T-helper 22 cell (primary cell): ENCODE measurements at places on chromosomes 16 and 17.

GRCh38 chr17:64148017-64148631 is 18.2 kb upstream of the ERN1 start:
- DNase-seq = no peak

DNA sequence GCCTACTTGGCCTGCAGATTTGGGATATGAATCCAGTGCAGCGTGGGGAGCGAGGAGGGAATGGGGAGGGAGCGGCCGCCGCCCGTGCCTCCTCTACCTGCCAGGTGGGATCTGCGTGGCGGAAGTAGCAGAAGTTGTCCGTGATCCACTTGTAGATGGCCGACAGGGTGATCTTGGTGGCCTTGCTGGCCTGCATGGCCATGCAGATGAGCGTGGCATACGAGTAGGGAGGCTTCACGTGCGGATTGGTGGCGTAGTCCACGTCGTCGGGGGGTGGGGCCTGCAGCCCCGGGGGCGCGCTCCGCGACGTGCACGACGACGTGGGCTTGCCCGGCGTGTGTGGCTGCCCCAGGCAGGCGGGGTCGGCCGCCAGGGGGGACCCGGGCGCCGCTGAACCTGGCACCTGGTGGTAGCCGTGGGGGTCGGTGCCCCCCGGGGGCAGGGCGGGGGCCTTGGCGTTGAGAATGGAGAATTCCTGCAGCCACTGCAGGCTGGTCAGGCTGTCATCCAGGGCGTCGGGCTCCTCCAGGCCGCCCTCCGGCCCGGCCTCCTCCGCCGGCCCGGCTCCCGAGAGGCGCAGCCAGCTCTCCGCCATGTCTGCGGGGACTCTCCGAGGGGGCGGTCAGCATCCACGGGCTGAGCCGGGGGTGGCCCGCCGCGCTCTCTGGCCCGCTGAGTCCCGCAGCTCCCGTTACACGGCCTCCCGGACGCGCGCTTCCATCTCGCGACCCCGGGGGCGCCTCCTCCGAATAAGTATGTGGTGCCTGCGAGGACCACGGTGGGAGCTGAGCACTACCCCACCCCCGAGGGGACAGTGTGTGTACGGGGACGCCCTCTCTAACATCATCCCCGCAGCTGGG is 1.0 kb downstream of the FOXJ1 start:
- DNase-seq = no peak

DNA sequence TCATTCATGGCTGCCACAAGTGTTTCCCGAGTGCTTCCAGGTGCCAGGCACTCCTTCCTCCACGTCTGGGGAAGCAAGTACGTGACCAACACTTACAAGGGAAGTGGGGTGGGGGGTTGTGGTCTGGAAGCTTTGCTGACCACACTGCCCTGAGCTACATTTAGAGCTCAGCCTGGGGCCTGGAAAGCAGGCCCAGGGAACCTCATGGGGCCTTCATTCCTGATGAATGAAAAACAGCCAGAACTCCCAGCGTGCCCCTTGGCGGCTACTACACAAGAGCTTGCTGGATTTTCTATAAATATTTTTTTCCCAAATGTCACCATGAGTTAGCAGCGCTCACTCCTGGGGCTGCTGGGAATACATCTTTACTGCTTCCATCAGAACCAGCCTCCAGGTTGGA is 73.3 kb downstream of the ABCC12 start:
- no peak for DNase-seq

DNA sequence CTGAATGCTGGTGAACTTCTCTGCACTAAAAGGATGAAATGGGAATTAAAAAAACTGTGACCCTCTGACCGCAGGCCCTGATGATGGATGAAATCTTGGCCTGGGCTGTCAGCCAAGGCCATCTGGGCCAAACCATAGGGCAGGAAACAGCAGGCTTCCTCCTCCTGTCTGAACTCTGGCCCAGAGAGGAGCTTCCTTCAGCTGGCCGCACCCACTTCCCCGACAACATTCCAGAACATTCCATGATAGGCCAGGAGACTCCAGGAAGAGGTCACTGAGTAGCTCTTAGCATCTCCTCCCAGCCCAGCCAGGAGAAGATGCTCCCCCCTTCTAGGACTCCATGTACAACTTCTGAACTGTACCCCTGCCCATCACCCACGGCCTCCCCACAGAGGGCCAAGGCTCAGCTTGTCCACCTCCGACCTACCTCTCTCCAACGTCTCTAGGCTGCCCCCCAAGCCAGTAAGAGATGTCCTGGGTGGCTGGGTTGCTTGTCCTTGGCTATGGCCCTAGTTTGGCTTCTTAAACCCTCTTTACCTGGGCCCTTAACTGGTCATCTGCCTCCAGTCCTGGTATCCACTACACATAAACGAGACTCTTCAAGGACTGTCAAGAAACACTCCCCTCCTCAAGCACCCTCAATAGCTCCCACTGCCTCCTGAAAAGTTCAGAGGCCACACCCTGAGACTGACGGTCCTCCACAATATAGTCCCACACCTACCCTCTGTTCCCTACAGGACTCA is 1.7 kb downstream of the RPH3AL start:
- no peak for DNase-seq

DNA sequence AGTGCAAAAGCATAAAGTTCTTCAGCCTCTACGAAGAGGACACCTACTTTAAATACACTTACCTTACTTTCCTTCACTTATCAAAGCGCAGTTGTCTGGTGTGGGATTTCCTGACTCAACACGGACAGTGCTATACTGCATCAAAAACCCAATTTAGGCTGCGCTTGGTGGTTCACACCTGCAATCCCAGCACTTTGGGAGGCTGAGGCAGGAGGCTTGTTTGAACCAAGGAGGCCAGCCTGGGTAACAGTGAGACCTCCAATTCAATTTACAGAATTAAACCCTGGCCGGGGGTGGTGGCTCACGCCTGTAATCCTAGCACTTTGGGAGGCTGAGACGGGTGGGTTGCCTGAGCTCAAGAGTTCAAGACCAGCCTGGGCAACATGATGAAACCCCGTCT is 4.1 kb downstream of the JMJD6 start:
- DNase-seq = no peak

DNA sequence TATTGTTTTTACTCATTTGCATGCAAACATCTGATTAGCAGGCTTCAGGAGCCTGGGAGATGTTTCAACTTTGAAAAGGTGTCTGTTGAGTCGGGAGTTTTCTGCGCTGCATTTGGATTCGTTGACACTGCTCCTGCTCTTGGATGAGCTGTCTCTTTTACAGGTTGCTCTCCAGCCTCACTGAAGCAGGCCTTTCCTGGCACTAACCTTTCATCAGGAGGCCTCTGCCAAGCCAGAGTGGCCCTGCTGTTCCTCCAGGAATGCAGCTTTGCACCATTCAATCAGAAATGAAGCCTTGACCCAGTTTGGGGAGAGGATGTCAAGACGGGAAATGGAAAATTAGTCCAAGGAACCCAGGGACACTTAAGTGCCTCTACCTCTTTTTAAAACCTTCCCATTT is 330 bp upstream of the KRTAP29-1 start:
- DNase-seq = no peak

DNA sequence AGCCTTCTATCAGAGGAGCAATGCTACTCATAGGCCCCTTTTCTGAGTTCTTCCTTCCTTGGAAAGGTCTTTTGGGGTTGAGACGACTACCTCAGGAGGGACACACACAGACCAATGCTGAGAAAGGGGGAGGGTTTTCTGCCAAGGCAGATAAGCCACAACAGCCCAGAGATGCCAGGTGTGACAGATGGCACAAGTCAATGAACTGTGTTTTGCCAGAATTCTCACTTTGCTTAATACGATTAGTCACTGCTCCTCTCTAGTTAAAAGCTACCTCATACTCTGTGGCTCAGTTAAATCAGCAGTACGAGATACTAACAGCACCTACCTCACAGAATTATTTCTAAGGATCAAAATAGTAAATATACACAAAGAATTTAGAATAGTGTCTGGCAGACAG is 8.0 kb downstream of the BRD7 start:
- DNase-seq = no peak

DNA sequence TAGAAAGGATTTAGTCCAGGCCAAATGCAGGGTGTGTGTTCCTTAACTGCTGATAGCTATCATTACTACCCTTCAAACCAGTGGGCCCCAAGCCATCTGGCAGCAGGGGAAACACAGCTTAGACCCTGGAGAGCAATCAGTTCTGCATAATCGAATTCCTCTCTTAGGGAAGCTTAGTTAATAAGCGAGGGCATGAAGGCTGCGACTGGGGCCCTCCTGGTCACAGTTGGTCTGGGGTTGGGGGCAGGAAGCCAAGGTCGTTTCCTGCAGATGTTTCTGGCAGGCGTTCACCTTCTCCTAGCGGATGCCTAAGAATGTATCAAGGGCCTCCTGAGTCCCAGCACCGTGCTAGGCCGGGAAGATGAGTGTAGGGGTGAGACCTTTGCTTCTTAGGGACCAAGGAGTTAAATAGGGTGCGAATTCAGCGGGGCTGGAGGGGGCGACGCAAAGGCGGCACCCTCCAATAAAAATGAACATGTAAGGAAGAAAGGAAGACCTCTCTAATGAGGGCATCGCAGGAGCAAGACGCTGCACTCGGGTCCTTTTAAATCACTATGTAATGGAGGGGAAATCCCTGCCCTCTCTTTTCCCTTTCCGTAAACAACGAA is 16.5 kb upstream of the EEF2K start:
- DNase-seq = no peak

GRCh38 chr16:89922884-89923639 is at the start of gene TUBB3:
TUBB3 (plus strand) TSS chr16:89923342; CDS start chr16:89923402, 60 bp downstream.
- no peak for DNase-seq

GRCh38 chr16:29729116-29729521 is 16.7 kb downstream of the C16orf54 start:
- DNase-seq = no peak

- DNase-seq = no peak
Measured at GRCh38 chr17:82014432-82014831, 8.2 kb downstream of the CENPX start.

GRCh38 chr17:69088643-69089200 is 28.0 kb upstream of the ABCA9 start:
- DNase-seq = no peak

DNA sequence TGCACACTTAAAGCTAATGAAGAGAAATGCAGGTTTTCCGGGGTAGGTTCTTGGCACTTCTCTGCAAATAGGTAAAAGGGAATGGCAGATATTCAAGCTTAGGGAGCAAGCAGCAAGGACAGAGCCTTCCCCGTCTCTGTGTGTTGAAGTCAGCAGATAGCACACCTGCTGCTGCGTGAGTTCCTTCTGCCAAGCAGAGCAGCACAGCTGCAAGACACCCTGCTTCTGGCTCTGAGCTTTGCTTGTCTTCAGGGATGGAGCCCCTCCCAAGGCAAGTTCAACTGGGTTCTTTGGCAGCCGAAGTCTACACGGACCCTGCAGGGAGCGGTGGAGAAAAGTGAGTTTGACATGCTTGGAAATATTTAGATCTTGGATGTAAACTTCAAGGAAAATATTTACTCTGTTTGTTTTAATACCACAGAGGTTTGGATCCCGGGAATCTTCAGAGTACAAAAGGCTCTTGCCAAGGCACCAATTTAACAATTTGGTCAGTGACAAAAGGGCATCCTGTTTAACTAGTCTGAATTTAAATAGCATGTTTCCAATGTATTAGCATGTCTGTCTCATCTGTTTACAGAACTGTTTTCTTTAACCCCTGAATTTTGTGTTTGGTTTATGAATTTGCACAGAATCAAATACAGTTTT is 113.4 kb upstream of the KCNJ16 start:
- DNase-seq = no peak

- DNase-seq = peak; percentile 92
Measured at GRCh38 chr17:78356101-78356713, 3.7 kb downstream of the SOCS3 start.

DNA sequence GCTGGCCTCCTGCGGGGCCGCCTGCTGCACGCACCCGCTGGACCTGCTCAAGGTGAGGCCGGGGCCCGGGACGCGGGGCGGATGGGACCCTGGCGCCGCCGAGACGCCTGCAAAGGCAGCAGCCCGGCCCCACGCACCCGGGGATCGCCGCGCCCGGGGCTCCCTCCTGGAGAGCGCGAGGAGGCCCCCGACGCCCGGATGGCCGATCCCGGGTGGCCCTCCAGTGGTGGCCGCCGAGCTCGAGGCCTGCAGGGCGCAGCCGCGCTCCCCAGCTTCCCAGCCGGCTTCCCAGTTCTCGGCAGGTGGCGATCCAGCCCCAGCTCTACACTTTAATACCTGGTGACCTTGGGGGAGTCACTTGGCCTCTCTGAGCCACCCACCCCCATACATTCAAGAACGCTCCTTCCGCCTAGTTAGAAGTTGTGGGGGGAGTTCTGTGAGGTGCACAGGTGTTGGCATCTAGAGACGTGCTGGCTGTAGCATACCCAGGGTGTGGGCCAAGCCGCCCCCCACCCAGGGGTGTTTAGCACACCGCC is 452 bp downstream of the SLC25A10 start:
- no peak for DNase-seq

GRCh38 chr16:20214401-20214800 is 112.9 kb downstream of the GP2 start:
- DNase-seq = no peak

DNA sequence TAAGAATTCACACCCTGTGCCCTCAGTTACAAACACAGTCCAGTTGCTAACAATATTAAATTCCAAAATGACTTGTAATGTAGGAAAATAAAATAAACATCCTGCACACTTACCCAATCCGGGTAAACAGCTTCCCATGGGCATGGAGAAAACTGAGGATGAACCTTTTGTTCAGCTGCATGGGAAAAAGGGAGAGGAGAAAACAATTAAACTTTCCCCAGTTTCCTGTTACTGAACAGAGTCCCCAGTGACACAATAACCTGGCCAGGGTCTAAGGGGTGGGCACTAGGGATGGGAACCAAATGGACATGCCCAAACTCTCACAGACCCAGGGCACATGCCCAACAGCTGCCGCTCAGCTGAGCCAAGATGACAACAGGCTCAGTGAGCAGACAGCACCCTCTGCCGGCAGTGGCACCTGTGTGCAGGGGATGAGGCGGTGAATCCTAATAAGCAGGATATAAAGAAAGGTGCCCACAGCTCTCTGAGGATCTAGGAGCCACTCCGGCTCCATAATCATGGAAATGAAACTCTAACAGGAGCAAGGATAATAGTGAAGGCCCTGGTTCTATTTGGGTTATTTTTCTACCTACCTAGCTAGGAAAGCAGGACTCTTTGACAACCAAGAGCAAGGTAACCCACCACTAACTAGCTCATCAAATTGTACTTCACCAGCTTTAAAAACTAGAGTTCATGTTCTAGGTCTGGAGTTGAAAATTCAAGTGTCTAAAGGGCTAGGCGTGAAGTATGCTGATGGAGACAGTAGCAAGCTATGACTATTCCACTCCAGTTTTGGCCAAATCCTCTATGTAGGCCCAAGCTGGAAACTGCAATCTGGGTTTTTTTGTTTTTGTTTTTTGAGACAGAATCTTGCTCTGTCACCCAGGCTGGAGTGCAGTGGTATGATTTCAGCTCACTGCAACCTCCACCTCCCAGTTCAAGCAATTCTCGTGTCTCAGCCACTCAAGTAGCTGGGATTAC is 58.8 kb downstream of the SMG6 start:
- DNase-seq = peak; percentile 43

DNA sequence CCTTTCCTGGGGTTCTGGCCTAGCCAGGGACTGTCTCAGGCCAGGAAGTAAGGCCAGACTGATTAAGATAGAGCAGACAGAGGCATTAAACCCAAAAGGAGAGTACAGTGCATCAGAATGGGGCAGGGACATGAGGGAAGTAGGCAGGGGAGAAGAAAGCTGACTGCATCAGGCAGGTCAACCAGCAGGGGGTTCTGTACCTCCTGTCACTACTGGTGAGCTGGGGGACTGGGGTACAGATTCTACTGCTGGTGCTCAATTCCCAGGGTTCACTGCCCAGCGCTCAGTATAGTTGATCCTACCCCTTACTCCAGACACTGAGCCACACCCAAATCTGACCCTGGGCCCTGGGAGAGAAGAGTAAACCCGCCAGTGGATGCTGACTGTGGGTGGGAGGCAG is 12.9 kb upstream of the MTMR4 start:
- DNase-seq = no peak

- DNase-seq = no peak
Measured at GRCh38 chr17:22303865-22304264, 611.5 kb downstream of the KCNJ18 start.

- no peak for DNase-seq
Measured at GRCh38 chr17:19874256-19874655, 6.5 kb upstream of the ULK2 start.
